HL-60 (cell line): ENCODE measurements at places on chromosomes 1 and 21.

- DNase-seq: no peak
These were observed 566.1 kb downstream of the PTPRU start for GRCh38 chr1:29802181-29803068.

- DNase-seq: no peak
These were observed 20.8 kb upstream of the C1orf159 start for GRCh38 chr1:1136547-1137230.

DNA sequence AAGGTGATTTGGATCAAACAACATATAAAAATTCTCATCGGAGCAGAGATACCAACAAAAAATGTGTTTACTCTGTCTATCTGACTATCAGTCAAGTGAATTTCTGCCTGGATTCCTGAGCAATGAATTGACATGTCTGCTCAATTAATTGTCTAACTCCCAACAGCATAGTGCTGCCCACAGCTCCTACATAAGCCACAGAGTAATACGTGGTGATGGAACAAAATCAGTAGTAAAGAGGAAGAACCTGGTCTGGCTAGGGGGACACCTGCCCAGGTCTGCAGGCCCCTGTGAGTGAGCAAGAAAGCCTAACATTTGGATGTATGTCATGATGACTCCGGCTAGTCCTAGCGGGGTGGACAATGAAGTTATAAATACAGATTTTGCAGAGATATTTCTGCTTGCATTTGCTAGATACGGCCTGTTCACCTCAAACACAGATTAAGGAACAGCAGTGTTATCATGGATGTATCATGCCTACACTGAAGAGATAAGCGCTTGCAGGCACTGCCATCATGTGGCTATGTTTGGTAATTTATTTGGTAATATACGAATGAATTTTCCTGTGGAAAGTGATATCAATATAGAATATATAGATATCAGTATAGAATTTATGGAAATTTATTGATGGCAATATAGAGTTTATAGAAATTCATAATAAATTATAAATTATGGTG is 69.6 kb upstream of the LRRC8B start:
- peak; percentile 61 for DNase-seq

GRCh38 chr21:39345440-39345839 is 3.4 kb downstream of the HMGN1 start:
- DNase-seq: no peak

DNA sequence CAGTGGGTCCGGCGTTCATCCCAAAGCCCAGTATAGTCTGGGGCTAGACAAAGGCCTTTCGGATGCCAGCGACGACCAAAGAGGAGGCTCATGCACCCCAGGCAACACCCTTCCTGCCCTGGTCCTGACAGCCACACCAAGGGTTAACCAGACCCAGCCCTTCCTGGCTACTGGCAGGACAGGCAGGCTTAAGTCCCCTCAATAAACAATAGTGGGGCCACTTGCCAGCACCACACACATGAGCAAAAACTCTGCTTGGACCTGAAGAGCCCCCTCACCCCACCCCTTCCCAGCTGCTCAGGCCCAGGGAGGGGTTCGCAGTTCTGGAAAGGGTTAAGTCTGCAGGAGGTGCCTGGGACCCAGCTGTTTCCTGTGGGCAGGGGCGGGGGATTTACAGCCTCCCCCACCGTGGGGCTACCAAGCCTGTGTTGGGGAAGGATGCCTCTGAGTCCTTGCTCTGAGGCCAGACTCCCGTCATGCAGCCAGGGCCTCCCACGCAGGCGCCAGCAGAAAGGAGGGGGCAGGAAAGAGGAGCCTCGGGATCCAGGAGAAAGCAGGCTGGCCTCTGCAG is 18.2 kb downstream of the PHLDA3 start:
- DNase-seq: no peak

DNA sequence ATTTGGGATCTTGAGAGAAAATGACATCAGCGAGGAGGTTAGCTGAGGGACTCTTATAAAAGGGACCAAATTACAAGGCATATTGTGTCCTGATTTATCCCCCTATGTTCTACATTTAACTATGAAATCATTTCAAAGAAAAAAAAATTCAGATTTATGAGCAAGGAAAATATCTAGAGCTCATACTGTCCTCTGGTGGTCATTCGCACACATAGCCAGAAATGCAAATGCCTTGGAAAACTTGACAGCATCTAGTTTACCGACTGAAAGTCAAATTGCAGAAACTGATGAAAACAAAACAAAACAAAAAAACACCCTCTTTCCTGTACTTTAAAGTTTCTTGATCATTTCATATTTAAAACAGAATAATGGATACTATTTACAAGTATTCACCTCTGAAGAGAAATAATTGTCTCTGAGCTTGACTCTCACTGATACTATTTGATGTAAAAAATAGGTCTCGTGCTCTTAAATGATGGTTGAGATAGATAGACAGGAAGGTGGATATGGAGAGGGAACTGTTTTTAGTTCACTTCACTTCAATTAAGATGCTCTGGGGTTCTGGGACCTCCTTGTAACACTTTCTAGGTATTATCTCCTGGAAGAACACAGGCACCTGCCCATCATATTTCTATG is 253.8 kb downstream of the PCP4 start:
- DNase-seq: no peak

- DNase-seq: no peak
These were observed 4.4 kb downstream of the TMEM200B start for GRCh38 chr1:29119121-29119929.

GRCh38 chr1:157659576-157660247 is 40.9 kb downstream of the FCRL3 start:
- peak; percentile 48 for DNase-seq

DNA sequence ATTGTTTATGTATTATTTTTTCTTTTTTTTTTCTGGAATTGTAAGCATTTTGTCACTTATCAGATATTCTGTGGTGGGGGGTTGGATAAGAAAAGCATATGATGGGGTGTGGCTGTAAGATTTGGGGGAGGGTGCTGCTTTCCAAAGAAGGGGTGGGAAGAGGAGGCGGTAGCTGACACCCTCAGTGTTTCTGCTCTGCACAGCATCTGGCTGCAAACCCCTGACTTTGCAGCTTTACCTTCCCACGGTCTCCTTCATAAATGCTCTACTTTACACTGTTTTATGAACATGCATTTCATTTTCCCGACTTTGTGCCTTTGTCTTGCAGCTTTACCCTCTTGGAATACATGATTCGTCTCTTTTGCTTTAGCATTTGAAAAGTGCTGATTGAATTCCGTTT is 7.6 kb downstream of the FMN2 start:
- DNase-seq: no peak

- no peak for DNase-seq
These were observed 4.5 kb downstream of the TRAF5 start for GRCh38 chr1:211331011-211331709.

DNA sequence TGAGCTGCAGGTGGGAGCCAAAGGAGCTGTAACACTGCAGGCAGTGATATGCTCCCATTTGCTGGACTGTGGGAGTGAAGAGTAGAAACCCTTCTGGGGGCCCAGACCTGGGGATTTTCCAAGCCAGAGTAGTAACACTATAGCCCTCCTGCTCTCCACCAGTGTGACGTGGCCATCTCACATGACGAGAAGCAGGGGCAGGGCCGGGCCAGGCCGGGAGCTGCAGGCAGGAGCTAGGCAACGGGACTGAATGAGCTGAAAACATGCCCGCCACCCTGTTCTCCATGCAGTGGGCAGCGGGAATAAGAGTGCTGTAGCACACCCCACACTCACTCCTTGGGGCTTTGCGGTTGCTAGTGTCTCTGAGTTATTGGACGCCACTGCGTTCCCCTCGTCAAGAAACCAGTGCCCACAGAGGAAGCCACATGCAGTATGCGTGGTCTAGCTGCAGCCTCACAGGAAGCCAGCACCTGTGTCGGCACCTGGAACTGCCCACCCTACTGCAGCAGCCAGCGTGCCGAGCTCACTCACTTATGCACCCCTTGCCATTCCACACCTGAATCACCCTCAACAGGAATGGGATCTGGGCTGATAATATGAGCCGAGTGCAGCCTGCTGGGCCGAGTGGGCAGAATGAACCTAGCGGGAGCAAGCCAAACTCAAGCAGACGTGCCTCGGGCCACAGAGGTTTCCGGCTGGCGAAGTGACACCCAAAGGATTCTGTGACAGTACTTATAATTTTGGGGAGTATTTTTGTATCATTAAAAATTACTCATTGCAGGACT is 1389.6 kb downstream of the KCNT2 start:
- DNase-seq: no peak

DNA sequence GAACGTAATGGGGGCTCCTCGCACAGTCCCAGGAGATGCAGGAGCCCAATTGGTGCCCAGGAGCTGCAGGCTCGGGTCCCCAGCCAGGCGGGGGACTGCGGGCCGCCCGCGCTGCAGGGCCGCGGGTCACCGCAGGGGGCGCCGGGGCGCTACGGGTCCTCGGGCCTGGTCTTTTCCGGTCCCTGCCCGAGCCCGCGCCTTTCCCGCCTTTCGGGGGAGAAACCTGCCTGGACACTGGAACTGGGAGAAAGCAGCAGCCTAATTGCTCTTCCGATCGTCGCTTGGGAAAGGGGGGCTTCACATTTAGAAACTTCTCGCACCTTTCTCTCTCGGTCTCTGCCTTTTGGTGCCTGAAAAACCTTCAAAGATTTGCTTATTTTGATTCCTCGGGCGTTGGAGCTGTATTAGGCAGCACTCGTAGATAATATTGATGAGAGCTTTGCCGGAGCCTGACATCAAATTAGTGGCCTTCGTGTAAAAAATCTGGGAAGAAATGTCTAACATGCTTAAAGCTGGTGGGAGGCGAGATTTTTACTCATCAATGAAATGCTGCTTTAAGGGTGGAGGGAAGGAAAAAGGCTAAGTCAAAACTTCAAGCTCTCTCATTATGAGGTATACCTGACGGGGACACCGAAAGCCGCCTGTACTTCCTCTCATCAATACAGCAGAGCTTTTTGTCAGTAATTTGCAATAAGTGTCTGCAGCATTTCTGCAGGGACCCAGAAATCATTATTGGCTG is 12.6 kb upstream of the BARHL2 start:
- no peak for DNase-seq

GRCh38 chr1:32984455-32985171 is 20.0 kb upstream of the RNF19B start:
- DNase-seq: no peak

DNA sequence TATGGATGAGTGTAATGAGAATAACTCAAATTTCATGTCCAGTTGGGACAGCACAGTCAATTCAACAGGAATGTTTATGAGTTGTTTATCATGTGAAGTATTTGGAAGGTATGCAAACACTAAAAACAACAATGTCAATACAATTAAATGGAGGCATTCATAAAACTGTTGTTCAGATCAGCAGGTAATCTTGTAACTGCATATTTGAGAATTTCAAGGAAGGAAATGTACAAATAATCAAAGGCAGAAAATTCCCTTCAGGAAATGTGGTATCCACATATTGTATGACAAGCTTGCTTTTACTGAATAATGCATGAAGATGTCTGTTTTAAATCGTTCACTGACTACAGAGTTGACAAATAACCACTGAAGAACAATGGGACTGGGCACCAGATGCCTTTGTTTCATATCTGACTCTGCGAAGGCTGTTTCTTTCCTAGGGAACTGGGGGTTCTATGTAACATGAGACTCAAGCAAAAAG is 198.3 kb downstream of the LTN1 start:
- no peak for DNase-seq

DNA sequence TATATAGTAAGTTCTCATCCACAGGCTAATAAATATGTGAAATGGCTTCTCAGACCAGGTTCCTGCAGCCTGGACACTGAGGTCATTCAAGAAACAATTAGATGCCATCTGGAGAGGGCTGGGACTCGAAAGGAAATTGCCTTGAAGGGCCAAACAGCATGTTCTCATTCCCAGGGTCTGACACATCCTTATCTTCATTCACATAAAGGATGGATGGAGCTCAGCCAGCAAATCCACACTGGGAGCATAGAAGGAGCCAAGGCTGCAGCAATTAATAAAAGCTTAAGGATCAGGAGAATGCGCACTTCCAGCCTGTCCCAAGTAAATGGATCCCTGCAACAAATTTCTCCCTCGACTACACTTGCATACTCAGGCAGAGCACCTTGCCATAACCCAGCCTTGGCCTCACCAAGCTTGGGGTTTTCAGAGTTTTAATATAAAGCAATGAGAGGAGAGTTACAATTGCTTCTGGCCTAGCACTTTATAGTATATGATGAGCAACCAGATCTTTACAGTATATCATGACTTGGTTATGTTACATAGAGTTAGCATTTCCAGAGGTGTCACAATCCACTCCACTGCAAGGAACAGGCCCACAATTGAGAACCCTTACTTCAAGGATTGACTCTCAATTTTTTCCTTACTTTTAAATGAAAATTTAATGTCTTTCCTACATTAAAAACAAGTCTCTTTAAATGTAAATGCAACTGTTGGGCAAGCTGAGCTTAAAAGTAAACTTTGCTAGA is 55.9 kb downstream of the BCAR3 start:
- no peak for DNase-seq

- DNase-seq: no peak
These were observed 14.9 kb upstream of the SSBP3 start for GRCh38 chr1:54421101-54421504.

GRCh38 chr1:1121611-1122077 is 5.8 kb upstream of the C1orf159 start:
- DNase-seq: no peak

GRCh38 chr1:35507947-35508346 is 49.3 kb downstream of the KIAA0319L start:
- DNase-seq: no peak

DNA sequence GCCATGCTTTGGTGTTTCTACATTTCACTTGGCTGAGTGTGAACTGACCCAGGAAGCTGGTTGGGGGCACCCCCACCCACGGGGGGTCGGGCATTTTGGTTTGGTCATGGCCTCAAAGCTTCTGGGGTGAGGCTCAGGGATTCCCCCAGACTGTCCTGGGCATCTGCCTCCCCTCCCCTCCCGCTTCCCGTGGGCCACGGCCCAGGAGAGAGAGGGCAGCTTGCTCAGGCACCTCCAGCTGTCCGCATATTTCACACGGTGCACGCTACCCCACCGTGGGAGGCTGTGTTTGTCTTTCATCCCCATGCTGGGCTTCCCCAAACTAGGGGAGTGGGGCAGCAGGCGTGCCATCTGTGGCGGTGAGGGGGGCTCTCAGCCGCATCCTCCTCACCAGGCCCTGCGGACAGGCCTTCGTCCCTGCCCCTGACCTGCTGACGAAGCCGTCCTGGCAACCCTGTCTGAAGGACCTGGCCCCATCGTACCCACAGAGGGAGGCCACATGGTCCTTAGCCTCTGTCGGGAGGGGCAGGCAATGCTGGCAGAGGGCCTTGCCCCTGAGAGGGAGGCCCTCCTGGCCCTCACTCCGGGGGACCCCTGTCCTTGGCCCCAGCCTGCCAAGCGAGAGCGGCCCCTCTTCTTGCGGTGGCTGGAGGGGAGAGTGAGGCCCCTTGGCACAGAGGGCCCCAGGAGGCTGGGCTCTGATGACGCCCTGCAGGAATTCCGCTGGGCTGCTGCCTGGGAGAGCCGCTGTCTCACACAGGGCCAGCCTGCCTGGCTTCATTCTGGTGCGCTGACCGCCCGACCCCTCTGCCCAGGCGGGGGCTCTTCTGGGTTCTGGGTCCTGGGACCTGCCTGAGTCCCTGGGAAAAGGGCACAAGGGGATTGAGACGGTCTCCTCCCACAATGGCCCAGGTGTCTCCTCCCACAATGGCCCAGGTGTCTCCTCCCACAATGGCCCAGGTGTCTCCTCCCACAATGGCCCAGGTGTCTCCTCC is 22.1 kb downstream of the TP73 start:
- no peak for DNase-seq

- DNase-seq: no peak
These were observed 34.7 kb downstream of the RNF11 start for GRCh38 chr1:51270751-51271150.

- DNase-seq: no peak
These were observed 297.4 kb downstream of the ST6GALNAC3 start for GRCh38 chr1:76371941-76372340.
